ENCODE measurements at places on chromosomes 4 and X.

DNA sequence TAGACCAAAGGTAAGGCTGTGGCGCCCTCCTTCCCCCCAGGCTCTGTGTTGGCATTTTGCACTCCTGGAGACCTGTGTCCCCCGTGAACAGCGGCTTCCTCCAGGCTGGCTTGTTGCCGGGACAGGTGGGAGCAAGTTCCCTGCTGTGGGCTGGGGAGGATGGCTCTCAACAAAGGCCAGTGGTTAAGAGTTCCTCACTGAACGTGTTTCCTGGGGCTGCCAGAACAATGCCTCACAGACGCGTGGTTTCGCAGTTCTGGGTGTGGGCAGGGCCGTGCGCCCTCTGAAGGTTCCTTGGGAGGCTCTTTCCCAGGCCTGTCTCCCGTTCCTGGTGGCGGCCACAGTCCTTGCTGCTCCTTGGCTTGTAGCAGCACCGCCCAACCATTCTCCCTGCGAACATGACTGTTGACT, 33.4 kb downstream of the NELFA start:
- DNase-seq: no peak

DNA sequence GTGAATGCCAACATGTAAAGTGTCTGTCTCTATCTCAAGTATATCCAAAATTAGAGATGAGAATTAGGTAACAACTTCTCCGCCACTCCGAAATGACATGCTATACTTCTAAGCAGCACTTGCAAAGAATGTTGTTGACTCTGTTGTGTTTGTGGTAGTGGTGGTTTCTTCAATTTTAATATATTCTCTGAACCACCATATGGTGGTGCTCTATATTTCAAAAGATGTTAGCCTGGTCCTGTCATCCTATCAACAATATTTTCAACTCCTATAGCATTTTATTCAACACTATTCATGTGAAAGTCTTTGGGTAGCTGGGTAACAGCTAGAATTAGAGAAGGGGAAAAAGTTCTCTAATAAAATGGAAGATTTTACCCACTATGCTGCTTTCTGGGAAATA, 1622.8 kb upstream of the IGFBP7 start:
- no peak for DNase-seq

DNA sequence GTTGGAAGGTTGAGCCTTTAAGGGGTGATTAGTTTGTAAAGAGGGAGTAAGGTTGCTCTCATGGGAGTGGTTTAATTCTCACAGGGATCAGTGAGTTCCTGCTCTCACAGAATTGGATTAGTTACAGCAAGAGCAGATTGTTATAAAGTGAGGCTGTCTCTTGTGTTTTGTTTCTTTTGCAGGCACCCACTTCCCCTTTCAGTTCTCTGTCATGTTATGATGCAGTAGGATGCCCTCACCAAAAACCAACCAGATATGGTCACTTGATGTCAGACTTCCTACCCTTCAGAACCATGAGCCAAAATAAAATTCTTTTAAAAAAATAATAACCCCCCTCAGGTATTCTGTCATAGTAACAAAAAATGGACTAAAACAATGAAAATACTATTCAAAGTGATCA, 19.9 kb upstream of the IGSF1 start:
- DNase-seq: no peak

GRCh38 chr4:43898836-43899235, 549.8 kb downstream of the KCTD8 start:
- DNase-seq: no peak

- DNase-seq: no peak
Measured at GRCh38 chrX:131081772-131082740, 23.9 kb downstream of the ARHGAP36 start.

DNA sequence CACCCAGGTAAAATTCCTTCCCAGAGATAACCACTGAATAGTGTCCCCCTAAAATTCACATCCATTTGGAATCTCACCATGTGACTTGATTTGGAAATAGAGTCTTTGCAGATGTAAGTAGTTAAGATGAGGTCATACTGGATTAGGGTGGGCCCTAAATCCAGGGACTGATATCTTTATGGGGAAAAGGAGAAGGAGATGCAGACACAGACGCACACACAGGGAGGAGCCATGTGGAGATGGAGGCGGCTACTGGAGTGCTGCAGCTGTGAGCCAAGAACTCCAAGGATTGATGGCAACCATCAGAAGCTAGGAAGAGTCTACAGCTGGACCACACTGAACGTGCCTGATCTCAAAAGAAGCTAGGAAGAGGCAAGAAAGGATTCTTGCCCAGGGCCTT, 96.6 kb upstream of the SRD5A3 start:
- DNase-seq: no peak

GRCh38 chr4:21901281-21901680, 47.3 kb downstream of the KCNIP4 start:
- no peak for DNase-seq

GRCh38 chr4:13983189-13983790, 355.8 kb upstream of the BOD1L1 start:
- DNase-seq: no peak

DNA sequence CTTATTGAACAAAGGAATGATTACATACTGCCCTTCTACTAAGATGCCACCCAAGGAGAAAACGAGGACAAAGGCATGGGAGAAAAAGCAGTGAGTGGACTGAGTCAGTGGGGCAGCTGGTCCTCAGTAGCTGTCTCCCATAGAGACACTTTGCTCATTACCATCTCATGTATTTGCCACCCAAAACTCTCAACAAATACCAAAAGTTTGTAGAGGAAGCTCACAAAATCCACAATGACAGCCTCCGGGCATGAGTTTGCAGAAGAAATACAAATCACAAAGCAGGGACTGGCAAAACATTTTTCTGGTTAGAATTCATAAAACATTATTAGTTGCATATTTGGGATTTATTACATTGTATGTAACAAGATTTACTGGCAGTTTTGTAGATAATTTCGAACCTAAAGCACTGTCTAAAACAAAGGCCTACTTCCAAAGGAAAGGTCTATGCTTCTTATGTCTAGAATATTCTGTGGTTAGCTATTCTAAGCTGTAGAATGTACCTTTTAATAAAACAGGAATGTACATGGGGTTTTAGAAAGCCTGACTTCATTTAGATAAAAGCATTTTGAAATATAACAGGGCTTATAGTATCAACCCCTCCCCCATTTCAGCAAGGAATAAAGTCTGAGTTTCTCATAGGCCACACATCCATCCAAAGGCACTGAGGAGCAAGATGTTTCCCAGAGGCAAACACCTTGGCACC, 17.7 kb downstream of the PCDH18 start:
- peak; percentile 48 for DNase-seq

GRCh38 chr4:59818656-59819055, 1381.5 kb upstream of the ADGRL3 start:
- DNase-seq: no peak

DNA sequence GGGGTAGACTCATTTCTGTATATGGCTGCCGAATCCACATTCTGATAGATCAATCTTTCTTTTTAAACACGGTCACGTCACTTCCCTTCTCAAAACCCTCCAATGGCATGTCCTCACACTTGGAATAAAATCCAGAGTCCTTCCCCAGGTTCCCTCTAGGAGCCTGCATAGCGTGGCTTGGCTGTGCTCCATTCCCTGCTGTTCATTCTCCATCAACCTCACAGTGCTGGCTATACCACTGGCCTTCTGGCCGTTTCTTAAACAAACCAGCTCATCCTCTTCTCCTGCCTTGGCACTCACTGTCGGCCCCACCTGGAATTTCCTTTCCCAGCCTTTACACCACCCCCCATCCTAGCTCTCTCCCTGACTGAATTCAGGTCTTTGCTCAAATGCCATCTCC, 77.1 kb downstream of the RBM47 start:
- no peak for DNase-seq

GRCh38 chr4:104393655-104394324, 100.9 kb downstream of the CXXC4 start:
- no peak for DNase-seq

DNA sequence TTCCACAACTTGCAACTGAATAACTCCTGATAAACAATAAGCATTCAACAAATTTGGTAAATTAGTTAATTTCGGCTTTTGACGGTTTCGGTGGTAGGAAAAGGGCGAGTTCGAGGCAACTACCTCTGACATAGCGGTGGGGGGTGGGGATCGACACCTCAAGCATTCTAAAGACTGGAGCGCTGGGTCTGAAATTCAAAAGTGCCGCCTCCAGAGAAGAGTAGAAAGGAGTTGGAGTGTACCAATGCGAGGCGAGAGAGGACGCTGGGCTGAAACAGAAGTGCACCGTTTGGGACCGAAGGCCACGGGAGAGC, 725 bp downstream of the SMC1A start:
- DNase-seq: no peak
